Stimulated activated CD8-positive, alpha-beta memory T cell treated with anti-CD3 and anti-CD28 coated beads, Interleukin-2, amount 100 ng/mL, for 1 hour (primary cell): ENCODE measurements at places on chromosomes 5 and 9.

- DNase-seq: no peak
Observed at GRCh38 chr5:78757269-78758053, 108.9 kb upstream of the LHFPL2 start.

GRCh38 chr9:130666393-130667119 lies 2.2 kb downstream of the PRDM12 start:
- DNase-seq: no peak

DNA sequence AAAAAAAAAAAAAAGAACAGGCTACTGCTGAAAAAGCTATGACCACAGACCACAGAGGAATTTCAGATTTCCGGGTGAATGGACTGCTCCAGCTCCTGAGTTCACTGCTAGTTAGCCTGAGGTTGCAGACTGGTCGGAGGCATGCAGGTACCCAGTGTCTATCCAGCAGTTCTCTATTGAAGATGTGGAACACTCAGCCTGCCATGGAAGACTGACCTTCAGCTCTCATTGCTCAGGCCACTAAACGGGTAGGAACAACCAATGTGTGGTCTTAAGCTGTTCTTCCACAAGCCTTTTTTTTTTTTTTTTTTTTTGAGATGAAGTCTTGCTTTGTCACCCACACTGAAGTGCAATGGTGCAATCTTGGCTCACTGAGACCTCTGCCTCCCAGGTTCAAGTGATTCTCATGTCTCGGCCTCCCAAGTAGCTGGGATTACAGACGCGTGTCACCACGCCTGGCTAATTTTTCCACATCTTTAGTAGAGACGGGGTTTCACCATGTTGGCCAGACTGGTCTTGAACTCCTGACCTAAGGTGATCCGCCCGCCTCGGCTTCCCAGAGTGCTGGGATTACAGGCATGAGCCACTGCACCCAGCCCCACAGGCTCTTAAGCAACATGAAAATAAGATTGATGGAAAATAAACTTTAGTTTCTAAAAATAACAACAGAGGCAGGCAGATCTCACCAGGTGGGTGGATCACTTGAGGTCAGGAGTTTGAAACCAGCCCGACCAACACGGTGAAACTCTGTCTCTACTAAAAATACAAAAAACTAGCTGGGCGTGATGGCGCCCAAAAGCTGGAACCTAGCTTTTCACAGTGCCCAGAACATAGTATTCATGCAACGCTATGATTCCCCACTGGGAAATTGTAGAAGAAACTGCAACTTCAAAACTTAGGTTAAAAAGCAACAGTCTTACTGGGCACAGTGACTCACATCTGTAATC lies 20.0 kb upstream of the NPM1 start:
- DNase-seq: no peak

GRCh38 chr5:157308836-157309465 lies 43.0 kb downstream of the CYFIP2 start:
- DNase-seq: no peak

- no peak for DNase-seq
Observed at GRCh38 chr9:134217431-134218210, 53.3 kb upstream of the RNU6ATAC start.

- no peak for DNase-seq
Observed at GRCh38 chr5:107303171-107303968, 367.4 kb downstream of the EFNA5 start.

DNA sequence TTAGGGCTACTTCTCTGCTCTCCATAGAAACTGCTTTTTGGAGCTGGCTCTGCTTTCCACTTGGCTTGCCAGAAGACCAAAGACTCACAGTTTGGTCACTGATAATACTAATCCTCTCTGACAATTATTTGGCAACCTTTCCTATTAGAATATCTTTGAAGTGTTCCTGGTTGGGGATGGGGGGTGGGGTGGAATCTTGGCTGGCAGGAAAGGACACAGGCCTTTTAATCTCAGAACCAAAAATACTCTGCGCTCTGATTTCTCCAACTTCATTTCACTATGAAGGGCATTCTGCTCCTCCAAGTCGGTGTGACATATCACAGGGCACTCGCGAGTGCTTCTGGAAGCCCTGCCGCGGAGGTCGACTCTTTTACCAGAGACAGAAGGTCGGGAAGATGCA lies 1329.0 kb upstream of the WWC1 start:
- no peak for DNase-seq

DNA sequence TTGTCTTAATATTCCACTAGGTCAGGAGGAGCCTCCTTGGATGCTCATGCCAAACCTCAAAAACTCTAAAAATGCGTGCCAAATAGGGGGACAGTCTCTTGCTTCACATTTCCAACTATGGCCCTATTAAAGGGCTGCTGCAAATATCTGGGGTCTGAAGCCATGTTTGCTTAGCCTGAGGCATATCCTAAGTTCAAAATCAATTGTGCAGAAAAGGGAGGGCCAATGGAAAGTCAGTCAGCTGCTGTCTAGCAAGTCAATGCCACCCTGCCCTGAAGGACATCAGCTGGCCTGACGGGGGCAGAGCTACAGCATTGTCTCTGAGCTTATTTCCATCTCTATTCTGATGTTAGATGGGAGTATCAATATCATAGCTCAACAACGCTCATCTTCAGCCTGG lies 93.6 kb downstream of the SH3TC2 start:
- DNase-seq: no peak

DNA sequence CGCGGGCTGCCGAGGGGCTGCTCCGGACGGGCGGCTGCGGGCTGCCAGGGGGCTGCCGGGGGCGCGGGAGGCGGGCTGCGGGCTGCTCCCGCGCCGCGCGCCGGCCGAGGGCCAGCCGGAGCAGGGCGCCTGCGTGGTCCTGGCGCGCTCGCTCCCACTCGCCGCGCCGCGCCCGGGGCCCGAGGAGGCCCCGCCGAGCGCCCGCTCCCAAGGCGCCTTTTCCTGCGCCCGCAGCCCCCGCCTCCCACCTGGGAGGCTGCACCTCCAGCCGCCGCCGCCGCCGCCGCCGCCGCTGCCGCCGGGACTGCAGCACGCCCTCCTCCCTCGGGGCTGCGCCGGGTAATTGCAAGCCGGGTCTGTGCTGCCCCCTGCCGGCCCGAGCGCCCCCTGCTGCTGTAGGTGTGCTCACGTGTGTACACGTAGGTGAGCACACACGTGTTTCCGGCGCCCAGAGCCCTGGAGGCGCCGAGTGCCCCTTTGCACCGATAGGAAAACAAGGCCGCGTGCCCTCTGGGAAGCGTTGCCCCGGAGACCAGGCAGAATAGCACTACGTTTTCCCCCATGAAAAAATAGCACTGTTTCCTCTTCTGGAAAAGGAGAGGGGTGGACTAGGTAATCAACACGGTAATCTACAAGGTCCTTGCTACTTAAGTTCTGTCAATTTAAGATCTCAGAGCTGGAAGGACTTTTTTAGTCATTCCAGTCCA lies at the start of gene EPB41L4B:
Gene EPB41L4B (minus strand): TSS at position 318 of the 707 bp plus-strand sequence. CDS start 613 bp downstream, outside the sequence.
- peak; percentile 42 for DNase-seq

DNA sequence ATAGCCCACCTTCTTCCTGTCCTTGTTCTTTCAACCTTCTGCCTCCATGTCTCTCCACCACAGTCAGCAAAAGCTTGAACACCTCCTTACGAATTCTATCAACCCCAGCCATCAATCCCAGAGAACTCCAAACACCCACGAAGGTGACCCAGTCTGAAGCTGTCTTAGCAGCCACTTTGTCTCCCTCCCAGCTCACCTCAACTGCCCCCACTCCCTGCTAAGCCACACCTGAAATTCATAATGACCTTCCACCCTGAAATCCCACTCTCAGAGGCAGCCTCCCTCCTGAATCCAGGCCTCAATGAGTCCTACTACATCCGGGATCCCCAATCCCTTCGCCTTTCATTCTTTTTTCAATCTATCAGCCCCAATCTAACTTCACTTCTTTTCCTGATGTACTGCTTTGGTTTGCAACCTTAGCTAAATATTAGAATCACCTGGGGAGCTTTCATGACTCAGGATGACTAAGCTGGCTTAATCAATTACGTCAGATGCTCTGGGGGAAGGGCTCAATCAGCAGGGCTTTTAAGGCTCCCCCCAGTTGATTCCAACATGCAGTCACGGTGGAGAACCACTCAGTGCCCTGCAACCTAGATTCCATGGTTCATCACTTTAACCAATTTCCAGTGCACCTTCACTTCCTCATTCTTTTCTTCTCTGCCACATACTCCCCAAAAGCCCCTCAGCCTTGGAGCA lies 32.2 kb downstream of the BHMT start:
- no peak for DNase-seq

DNA sequence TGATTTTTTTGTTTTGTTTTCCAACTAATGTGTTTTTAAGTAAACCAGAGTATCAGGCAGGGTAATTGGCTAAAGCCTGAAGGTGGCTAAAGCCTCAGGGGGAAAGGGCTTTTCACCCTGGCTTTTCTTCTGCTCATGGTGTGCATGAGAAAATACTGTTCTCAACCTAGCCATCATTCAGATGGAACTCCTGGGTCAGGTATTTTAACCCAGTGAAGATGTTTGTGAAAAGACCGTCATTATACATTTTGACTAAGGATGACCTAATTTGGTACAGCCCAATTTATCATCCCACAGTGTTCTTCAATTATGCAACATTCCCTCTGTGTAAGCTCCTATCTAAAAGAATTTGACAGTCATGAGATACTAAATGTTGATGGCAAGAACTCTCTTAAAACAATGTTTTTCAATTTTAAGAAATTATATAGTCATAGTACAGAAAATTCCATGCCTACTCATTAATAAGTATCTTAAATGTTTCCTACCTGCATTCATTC lies 209.5 kb upstream of the TARS1 start:
- DNase-seq: no peak

DNA sequence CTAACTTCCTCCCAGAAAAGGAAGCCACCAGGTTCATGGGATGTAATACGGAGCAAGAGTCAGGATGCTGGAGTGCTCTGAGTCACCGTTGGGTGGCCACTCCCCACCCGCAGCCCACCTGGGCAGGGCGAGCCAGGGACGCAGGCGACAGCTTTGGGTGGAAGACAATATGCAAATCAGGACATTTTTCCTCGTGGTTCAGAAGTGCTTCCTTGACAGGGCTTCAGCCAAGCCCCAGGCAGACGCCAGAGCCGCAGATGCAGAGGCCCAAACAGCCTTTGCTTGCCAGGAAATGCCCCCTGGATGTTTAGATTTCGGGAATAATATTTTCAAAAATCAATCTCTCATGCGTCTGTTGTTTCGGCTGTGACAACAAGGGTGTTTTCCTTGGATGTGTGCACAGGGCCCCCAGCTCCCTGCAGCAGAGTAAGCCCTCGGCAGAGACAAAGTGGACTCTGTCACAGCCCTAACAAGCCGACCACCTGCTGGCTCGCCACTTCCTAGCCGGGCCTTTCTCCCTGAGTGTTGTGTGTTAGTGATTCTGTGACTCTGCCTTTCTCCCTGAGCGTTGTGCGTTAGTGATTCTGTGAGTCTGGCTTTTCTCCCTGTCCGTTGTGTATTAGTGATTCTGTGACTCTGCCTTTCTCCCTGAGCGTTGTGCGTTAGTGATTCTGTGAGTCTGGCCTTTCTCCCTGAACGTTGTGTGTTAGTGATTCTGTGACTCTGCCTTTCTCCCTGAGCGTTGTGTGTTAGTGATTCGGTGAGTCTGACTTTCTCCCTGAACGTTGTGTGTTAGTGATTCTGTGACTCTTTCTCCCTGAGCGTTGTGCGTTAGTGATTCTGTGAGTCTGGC lies 11.8 kb upstream of the SLC9A3 start:
- DNase-seq: no peak

- DNase-seq: no peak
Observed at GRCh38 chr5:76696251-76696650, 19.7 kb upstream of the F2R start.

DNA sequence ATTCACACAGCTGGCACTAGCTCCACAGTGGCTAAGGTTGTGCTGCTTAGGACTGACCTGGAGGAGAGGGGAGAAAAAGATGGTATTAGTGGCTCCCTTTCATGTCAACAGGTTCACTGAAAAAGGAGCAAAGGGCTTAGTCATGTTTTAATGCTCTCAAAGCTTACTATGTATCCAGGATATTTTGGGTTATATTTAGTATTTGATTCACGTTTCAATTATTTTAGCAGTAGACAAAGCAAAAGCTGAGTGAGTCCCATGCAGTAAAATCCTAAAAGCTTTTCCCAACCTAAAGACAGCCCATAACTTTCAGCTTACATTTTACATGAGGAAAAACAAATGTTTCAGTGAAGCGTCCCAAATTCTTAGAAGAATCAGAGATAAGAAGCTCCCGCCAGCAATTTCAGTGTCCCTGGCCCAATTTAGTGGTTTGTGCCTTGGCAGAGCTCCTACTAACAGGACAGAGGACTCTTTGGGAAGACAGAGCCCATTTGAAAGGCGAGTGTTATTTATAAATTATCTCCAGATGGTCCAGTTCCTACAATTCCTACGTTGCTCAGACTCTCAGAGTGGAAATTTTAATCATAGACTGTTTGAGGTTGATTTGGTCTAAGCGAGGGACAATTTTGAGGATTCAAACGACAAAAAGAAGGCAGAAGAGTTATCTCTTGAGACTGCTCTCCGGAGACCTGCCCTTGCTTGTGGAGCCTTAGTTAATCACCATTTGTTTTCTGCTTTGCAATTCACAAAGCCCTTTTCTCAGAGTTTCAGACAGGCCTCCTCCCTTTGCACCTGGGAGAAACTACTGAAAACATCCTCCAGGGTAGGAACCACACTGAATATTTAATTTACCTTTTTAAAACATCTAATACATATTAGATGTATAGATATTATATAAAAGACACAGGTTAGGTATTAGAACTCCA lies 225.0 kb upstream of the ANKRD55 start:
- DNase-seq: no peak

DNA sequence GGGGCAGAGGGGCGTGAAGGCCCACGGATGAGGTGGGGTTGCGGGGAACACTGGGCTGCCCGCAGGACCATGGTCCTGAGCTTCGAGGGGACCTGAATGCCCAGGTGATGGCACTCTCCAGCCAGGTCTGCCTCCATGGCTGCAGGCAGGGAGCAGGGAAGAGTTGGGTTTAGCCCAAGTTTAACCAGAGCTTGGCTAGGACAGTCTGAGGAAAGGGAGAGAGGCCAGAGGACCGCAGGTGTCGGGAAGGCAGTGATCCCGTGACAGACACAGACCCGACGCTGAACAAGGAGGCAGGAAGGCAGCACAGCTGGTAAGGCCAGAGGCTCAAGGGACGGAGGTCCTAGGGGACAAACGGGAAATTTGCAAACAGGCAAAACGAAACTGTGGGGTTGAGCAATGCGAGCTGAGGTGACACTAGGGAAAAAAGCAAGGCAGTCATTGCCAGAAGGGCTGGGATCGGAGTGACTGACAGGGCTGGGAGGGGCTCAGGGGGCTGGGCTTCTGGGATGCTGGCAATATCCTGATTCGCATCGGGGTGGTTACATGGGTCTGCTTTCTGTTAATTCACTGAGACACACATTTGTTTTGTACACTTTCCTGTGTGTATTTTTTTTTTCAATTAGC lies 25.0 kb downstream of the ARPC5L start:
- DNase-seq: no peak

- DNase-seq: no peak
Observed at GRCh38 chr5:135040333-135041144, 6.5 kb upstream of the PITX1 start.

- no peak for DNase-seq
Observed at GRCh38 chr5:523441-524222, 617 bp downstream of the SLC9A3 start.

DNA sequence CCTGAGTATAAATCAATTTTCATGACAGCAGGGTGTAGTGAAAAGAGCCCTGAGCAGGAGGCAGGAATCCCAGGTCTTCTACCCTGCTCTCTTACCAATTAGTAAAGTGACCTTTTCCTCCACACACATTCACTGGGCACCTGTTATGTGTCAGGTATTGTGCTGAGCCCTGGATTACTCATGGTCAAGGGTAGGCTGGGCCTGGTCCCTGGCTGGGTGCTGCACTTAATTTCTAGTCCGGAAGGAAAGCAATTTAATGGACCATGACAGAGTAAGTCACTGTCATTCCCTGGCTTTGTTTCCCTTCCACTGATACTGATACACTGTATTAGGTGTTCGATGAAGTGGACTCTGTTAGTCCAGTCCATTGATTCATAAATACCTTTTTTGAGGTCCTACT lies 29.1 kb upstream of the BRINP1 start:
- no peak for DNase-seq

GRCh38 chr9:136403538-136403914 lies 3.6 kb upstream of the SNAPC4 start:
- peak; percentile 33 for DNase-seq
